Activated T-cell treated with anti-CD3 and anti-CD28 coated beads, Interleukin-2, amount 50 U/mL, for 24 hours (primary cell): ENCODE measurements at places on chromosomes 4 and X.

DNA sequence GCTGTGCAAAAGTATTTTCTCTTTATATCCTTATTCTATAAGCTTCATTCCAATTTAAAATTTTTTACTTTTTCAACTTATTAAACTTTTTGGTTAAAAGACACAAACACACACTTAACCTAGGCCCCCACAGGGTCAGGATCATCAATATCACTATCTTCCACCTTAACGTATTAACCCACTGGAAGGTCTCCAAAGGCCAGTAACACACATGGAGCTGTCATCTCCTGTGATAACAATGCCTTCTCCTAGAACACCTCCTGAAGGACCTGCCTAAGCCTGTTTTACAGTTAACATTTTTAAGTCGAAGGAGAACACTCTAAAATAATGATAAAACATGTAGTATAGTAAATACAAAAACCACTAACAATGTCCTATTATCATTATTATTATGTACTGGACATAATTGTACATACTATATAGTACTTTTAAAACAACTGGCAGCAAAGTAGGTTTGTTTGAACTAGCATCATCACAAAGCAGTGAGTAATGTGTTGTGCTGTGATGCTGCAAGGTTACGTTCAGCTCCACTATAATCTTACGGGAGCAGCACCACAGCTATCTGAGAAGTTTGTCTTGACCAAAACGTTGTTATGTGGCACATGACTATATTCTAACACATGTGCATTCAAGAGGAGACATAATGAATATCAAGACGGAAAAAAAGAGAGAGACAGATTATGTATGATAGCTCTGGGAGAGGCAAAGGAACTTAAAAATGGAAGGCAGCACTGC lies 33.7 kb downstream of the DHX15 start:
- H3K4me3 ChIP-seq: no peak overlapping the region
- peaks cover 79% of the 10 kb centered on the region for H3K36me3 ChIP-seq
- no peak overlapping the region for H3K27ac ChIP-seq

DNA sequence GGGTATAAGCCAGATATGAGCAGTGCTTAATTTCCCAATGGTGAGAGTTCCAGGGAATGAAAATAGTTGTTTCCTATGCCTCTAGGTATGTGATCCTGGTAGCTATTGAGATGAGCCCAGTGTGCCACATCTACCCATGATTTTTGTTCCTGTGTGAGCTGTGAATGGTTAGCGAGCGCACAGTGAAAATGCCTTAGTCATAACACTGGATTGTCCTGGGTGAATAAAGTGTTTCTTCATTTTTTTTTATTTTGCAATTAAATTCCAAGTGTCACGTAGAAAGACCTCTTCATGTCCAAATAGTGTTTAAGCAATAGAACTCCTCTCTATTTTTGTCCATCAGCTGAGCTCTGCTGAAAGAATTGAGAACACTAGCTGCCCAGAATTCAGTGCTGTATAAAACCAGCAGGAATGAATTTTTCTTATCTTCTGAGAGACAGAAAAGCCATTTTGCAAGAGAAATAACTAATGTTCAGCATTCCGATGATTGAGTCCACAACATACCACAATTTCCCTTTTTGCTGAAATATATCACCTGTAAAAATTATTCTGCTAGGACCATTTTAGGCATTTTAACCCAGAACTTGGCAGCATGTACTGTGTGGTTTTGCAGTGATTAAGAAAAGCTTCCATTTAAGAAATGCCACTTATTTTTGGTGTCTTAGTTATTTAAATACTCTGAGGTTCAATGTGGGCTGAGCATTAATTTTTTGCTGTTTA lies 5.6 kb downstream of the MAOA start:
- peaks cover 42% of the 10 kb centered on the region for H3K27me3 ChIP-seq
- no peak for DNase-seq
- H3K36me3 ChIP-seq: no peaks in the 10 kb centered on the region
- H3K27ac ChIP-seq: no peak overlapping the region
- peaks cover 4% of the 10 kb centered on the region for H3K4me1 ChIP-seq
- no peak overlapping the region for H3K4me3 ChIP-seq

- no peaks in the 10 kb centered on the region for H3K4me1 ChIP-seq
- no peak overlapping the region for H3K27ac ChIP-seq
- no peaks in the 10 kb centered on the region for H3K27me3 ChIP-seq
- H3K4me3 ChIP-seq: no peak overlapping the region
These were observed 23.5 kb upstream of the CEP135 start for GRCh38 chr4:55925241-55925640.

GRCh38 chrX:50643525-50644137 lies 170.4 kb downstream of the SHROOM4 start:
- no peaks in the 10 kb centered on the region for H3K4me1 ChIP-seq
- H3K27ac ChIP-seq: no peak overlapping the region
- H3K4me3 ChIP-seq: no peak overlapping the region
- peaks cover 28% of the 10 kb centered on the region for H3K27me3 ChIP-seq

GRCh38 chr4:111499706-111500105 lies 645.5 kb upstream of the FAM241A start:
- H3K36me3 ChIP-seq: no peaks in the 10 kb centered on the region
- no peaks in the 10 kb centered on the region for H3K4me1 ChIP-seq
- no peak overlapping the region for H3K27ac ChIP-seq
- H3K4me3 ChIP-seq: no peak overlapping the region

GRCh38 chr4:39045827-39046221 lies 13.6 kb upstream of the TMEM156 start:
- peaks cover 56% of the 10 kb centered on the region for H3K4me1 ChIP-seq
- no peak for DNase-seq
- H3K27me3 ChIP-seq: no peaks in the 10 kb centered on the region
